Activated naive CD4-positive, alpha-beta T cell (primary cell): ENCODE measurements at places on chromosomes 11 and 22.

DNA sequence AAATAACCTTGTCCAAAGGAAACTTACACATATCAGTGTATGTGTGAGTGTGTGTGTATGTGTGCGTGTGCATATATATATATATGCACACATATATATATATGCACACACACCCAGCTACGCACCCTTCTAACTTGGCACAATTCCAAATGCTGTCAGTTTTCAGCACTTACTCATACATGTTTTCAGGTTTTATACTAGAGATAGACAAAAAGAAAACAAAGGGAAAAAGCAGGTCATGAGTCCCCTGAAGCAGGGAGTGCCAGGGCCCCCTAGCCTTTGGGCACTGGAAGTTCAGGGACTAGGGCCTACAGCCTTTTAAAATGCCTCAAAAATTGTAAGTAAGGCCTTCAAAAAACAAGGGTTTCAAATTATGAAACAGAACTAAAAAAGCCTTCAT is 265.4 kb downstream of the CADM1 start:
- no peak for DNase-seq

- DNase-seq: no peak
Measured at GRCh38 chr11:123407996-123408597, 22.0 kb upstream of the GRAMD1B start.

DNA sequence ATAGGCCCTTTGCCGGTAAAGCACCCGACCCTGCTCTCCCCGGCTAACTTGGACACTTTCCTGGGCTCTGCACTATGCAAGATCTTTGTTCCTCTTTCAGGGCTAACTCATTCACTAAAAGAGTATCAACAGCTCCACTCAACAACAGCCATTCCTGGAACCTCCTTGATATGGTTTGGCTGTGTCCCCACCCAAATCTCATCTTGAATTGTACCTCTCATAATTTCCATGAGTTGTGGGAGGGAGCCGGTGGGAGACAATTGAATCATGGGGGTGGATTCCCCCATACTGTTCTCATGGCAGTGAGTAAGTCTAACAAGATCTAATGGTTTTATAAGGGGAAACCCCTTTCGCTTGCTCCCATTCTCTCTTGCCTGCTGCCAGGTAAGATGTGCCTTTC is 330.0 kb downstream of the TENM4 start:
- DNase-seq: no peak

- no peak for DNase-seq
Measured at GRCh38 chr11:15099267-15099666, 15.5 kb upstream of the INSC start.

DNA sequence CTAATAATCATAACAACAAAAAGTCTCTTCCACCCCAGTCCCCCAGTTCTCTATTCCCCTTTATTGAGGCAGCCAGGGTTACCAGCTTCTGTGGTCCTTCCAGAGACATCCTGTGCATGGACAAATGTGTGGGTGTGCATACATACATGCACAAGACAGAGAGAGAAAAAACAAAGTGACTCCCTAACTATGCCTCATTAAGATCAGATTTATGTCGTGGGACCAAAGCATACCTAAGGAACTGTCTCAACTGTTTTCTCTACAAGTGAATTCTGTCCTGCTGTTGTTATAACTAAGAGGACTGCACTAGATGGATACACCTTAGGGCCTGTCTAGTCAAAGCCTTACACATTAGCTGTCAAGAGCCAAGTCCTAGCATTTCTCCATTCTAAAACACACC is 106.7 kb downstream of the MRTFA start:
- DNase-seq: no peak

GRCh38 chr22:35407362-35407761 is 7.4 kb downstream of the MCM5 start:
- no peak for DNase-seq

DNA sequence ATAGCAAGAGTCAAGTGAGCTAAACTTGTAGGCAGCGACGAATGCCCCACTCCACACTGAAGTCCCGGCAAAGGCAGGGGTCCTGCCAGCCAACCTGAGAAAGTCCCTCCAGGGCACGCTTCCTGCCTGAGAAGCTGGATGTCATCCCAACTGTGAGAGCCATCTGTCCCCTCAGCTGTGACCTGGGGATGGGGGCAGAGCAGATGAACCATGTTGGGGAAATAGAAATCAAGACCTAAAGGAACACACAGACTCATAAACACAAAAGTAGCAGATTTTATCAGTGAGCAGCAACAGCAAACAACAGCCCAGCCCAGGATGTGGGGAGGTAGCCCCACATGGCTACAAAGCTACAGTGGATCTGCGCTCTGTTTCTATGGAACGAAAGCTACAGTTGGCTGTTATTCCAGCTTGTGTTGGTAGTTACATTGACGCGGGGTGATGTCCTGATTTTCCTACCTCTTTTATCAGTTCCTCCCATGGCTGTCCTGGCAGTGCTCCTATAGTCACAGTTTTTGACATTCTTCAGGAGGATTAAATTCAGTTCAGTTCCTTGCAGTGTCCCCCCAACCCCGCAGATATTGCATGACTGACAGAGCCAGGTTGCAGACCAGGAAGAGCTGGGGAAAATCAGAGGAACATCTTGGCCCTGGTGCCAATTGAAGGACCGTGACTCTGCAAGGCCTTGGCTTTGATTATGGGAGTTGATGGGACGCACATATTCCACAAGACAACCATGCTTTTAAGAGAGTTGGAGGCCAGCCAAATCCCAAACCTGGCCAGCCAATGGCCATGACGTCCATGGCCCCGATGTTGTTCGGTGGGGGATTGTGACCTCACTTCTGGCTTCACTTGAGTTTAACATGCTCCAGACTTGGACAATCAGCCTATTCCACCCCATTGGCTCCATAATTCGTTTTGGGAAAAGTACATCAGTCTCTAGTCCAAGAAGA is 14.6 kb downstream of the MRGPRD start:
- no peak for DNase-seq

DNA sequence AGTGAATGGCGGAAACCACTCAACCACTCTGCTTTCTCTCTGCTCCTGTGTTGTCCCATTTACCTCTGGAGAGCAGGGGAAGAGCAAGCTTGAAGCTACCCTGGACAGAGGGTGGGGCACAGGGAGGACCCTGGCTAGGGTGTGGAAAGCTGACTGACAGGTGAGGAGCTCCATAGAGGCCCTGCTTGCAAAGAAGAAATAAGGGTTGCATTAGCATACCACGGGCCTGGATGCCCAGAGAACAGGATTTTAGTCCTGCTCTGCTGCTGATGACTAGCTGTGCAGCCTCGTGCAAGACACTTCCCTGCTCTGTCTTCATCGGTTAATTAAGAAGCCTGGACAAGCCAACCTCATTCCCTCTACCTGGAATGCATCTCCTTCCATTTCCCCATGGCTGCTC is 135.0 kb downstream of the BUD13 start:
- no peak for DNase-seq

- no peak for DNase-seq
Measured at GRCh38 chr22:47965066-47965465, 1202.6 kb downstream of the TBC1D22A start.
